Neural crest cell (in vitro differentiated cells): ENCODE measurements at places on chromosomes 5 and 9.

DNA sequence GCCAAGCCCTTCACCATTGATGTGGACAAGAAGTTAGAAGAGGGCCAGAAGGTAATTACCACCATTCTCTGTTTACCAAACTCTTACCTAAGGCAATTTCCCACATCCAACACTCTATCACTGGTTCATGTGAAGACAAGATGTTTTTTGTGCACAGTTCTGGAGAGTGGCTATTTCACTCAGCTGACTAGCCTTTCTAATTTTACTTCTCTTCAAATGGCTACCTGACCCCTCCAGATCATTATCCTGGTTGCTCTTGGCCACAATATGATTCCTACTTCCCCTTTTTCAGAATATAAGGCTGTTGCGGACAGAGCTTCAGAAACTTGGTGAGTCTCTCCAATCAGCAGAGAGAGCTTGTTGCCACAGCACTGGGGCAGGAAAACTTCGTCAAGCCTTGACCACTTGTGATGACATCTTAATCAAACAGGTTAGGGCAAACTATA, 7.1 kb downstream of the KIF20A start:
- no peaks in the 10 kb centered on the region for H3K27me3 ChIP-seq
- no peak overlapping the region for H3K4me3 ChIP-seq
- no peak for DNase-seq

- H3K27ac ChIP-seq: no peak overlapping the region
- no peaks in the 10 kb centered on the region for H3K36me3 ChIP-seq
- H3K4me3 ChIP-seq: no peak overlapping the region
Observed at GRCh38 chr5:175319199-175319598, 124.8 kb downstream of the DRD1 start.

- no peak overlapping the region for H3K4me3 ChIP-seq
- H3K4me1 ChIP-seq: peaks cover 3% of the 10 kb centered on the region
- no peak for DNase-seq
- H3K27me3 ChIP-seq: no peaks in the 10 kb centered on the region
- no peak overlapping the region for H3K27ac ChIP-seq
- no peaks in the 10 kb centered on the region for H3K36me3 ChIP-seq
Observed at GRCh38 chr5:60517850-60518249, 182.1 kb downstream of the DEPDC1B start.

DNA sequence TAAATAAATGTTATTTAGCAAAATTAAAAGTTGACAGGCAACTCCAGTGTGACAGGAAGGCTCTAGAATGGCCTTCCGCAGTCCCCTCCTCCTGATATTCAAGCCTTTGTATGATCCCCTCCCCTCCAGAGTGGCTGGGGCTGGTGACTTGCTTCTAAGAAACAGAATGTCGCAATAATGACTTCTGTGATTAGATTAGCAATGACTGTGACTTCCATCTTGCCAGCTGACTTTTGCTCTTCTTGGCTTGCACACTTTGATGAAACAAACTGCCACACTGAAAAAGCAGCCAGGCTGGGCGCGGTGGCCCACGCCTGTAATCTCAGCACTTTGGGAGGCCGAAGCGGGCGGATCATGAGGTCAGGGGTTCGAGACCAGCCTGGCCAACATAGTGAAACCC, 106.5 kb upstream of the LARP1 start:
- H3K4me1 ChIP-seq: peaks cover 5% of the 10 kb centered on the region
- no peaks in the 10 kb centered on the region for H3K36me3 ChIP-seq
- H3K4me3 ChIP-seq: no peak overlapping the region
- DNase-seq: no peak
- H3K27me3 ChIP-seq: peaks cover 3% of the 10 kb centered on the region

GRCh38 chr9:35406183-35406959, 83.5 kb upstream of the RUSC2 start:
- H3K36me3 ChIP-seq: peaks cover 14% of the 10 kb centered on the region
- no peak overlapping the region for H3K4me3 ChIP-seq
- H3K27ac ChIP-seq: peak overlapping the region; percentile 9
- H3K27me3 ChIP-seq: peaks cover 11% of the 10 kb centered on the region

GRCh38 chr5:159343295-159344094, 13.2 kb upstream of the IL12B start:
- DNase-seq: no peak
- H3K36me3 ChIP-seq: no peaks in the 10 kb centered on the region
- no peak overlapping the region for H3K4me3 ChIP-seq
- H3K4me1 ChIP-seq: no peaks in the 10 kb centered on the region
- H3K27me3 ChIP-seq: peaks cover 2% of the 10 kb centered on the region

- no peak overlapping the region for H3K4me3 ChIP-seq
- no peaks in the 10 kb centered on the region for H3K27me3 ChIP-seq
- no peak for DNase-seq
- peaks cover 11% of the 10 kb centered on the region for H3K4me1 ChIP-seq
- H3K36me3 ChIP-seq: no peaks in the 10 kb centered on the region
Observed at GRCh38 chr5:96335873-96336272, 97.2 kb downstream of the PCSK1 start.

DNA sequence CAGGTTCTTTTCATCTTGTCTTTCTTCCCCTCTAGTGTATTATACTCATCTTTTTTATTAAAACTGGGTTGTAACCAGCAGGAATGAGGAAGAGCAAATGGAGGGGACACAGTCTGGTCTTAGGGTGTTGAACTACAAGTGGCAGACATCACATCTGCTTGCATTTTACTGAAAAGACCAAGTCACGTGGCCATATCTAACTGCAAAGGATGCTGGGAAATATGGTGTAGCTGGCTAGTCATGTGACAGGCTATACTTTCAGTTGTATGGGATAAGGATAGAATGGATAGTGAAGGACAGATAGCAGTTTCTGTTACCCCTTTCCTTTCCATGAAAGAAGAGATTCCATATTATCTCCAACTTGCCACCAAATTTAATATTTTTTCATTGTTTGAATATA, 13.0 kb upstream of the FGD3 start:
- H3K4me1 ChIP-seq: peaks cover 12% of the 10 kb centered on the region
- H3K27me3 ChIP-seq: no peaks in the 10 kb centered on the region
- no peak for DNase-seq
- no peak overlapping the region for H3K27ac ChIP-seq
- no peaks in the 10 kb centered on the region for H3K36me3 ChIP-seq

- H3K36me3 ChIP-seq: no peaks in the 10 kb centered on the region
- peaks cover 23% of the 10 kb centered on the region for H3K4me1 ChIP-seq
- no peak for DNase-seq
- no peaks in the 10 kb centered on the region for H3K27me3 ChIP-seq
Observed at GRCh38 chr5:113269023-113269997, 165.5 kb downstream of the TSSK1B start.
